ENCODE measurements at places on chromosomes 1 and 21. TPM values are rescaled to one million over a fixed set of nuclear protein-coding genes. Genes with fewer than 3 reads are reported as not detected.

Gene CLCA4
- not detected for total RNA-seq

Gene SLC2A5
- total RNA-seq, result not detected

Gene OR2T10
- not detected for total RNA-seq

Gene KRTAP20-3
- total RNA-seq, result not detected

Gene H6PD
- total RNA-seq, result 15.9 TPM

Gene YBX1
- total RNA-seq, result 770 TPM

Gene RAP1GAP
- not detected for total RNA-seq
